Stimulated activated CD8-positive, alpha-beta memory T cell treated with anti-CD3 and anti-CD28 coated beads, Interleukin-7, amount 100 ng/mL, for 48 hours (primary cell): ENCODE measurements at places on chromosomes 6 and 20.

DNA sequence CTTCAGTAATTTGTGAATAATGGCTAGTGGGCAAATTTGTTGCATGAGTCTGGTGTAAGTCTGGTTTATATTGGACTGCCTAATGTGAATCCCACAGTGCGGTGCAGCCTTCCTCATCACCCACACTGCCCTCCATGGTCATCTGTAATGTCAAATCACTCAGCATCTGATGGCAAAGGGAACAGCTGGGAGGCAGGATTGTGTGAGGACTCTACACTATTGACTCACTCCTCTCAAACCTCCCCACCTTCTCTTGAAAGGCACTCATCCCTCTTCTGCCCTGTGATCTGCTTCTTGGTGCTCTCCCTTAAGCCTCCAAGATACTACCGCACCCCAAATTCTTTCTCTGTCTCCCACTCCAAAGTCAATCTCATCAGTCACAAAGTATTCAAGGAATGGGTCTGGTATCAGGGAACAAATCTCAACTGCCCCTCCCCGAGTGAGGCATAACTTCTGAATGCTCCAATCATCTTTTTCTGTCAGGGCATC is 146.0 kb upstream of the BEND6 start:
- DNase-seq, result no peak

- DNase-seq, result no peak
These were observed 237.6 kb upstream of the ZNF217 start for GRCh38 chr20:53831228-53831627.

GRCh38 chr6:163732479-163732878 is 318.0 kb downstream of the QKI start:
- DNase-seq, result no peak

GRCh38 chr20:17427638-17428037 is 103.5 kb downstream of the BFSP1 start:
- DNase-seq, result no peak

GRCh38 chr6:41371992-41372831 is 36.8 kb downstream of the NCR2 start:
- DNase-seq, result no peak

- DNase-seq, result no peak
These were observed 72.3 kb downstream of the OR2B2 start for GRCh38 chr6:27839626-27840475.

DNA sequence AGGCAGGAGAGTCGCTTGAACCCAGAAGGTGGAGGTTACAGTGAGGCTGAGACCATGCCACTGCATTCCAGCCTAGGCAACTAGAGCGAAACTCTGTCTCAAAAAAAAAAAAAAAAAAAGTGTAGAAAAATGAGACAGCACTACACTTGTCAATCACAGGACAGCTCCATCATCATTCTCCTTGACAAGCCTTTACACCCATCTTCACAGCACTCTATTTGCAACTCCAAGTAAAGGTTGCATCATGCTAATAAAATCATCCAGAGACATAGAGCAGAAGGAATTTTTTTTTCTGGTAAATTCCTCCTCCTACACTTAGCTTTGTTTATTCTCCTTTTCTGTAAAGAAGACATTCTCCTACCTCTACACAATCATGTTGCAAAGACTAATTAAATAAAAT is 791.0 kb upstream of the HS3ST5 start:
- no peak for DNase-seq

- DNase-seq, result no peak
These were observed 164.5 kb downstream of the ZMYND8 start for GRCh38 chr20:47191956-47192355.

- no peak for DNase-seq
These were observed 21.4 kb downstream of the MEI4 start for GRCh38 chr6:77674211-77674610.

GRCh38 chr20:13094976-13095375 is 86.2 kb downstream of the SPTLC3 start:
- DNase-seq, result no peak

GRCh38 chr6:82040405-82041221 is 206.9 kb downstream of the IBTK start:
- no peak for DNase-seq

GRCh38 chr6:56374841-56375369 is 127.5 kb upstream of the COL21A1 start:
- DNase-seq, result no peak

- DNase-seq, result no peak
These were observed 181.8 kb upstream of the MCHR2 start for GRCh38 chr6:100175814-100176310.

- DNase-seq, result no peak
These were observed 158.8 kb downstream of the DTNBP1 start for GRCh38 chr6:15504040-15504495.

DNA sequence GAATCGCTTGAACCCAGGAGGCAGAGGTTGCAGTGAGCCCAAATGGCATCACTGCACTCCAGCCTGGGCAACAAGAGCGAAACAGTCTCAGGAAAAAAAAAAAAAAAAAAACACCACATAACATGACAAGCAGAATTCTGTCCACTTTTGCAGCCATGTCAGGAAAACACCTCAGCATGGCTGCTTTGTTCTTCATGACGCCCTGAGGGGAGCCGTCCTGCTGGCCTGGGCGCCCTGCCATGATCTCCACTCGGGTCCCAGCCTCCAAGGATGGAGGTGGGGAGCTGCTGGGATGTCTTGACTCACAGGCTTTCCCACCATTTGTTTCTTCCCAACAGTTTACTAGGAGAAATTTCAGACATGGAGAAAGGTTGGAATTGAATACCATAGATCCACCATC is 42.2 kb downstream of the SNX9 start:
- no peak for DNase-seq

DNA sequence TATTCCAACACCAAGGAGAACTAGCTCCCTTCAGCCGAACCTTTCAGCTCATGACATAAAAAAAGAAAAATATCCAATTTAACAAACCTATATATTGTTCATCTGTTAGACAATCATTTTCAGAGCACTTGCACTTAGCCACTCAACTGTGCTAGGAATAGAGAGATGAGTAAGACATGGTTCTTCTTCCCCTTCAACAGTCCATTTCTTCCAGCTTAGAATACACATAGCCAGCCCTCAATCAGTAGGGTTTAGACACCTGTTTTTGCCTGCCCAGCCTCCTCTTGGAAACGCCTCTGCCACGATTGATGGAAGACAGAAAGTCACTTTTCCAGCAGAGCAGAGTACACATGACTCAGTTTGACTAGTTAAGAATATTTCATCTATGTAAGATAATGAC is 21.8 kb downstream of the ADNP start:
- DNase-seq, result no peak

DNA sequence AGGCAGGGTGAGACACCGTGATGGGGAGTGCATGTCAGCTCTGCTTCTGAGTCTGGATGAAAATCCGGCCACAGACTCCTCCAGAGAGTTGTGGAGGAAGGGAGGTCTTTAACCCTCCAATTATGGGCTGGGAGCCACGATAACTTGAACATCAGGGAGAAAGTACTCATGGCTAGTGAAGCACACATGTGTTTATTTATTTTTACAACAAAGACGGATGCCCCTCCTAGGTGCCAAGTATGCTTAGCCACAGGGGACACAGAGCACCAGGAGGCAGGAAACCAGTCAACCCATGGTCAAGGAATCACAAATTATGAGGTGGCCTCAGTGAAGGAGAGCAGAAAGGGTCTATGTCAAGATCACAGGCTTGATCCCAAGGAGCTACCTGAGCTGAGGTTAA is 54.1 kb downstream of the ZNF217 start:
- no peak for DNase-seq
